Stimulated activated CD4-positive, alpha-beta T cell treated with anti-CD3 and anti-CD28 coated beads, Interleukin-15, amount 100 ng/mL, for 1 hour (primary cell): ENCODE measurements at places on chromosomes 3 and 15.

DNA sequence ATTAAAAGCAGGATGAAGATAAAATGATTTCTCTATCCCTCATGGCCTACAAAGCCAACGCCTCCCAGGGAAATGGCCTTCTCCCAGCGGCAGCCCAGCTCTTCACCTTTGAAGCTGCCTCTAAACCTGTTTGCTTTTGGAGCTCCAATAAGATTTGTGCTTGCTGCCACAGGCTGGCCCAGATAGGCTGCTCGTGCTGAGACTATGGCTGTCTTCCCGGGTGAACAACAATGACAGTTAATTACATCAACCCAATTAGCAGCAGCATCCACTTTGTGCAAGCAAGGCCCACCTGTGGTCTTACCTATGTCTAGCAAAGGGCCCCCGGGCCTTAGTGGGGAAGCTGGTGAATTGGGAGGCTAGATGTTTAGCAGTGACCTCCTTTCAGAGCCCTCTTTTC lies 179.6 kb downstream of the P3H2 start:
- no peak for DNase-seq

GRCh38 chr3:126051741-126052140 lies 32.2 kb downstream of the SLC41A3 start:
- no peak for DNase-seq

- no peak for DNase-seq
Measured at GRCh38 chr15:67021455-67021854, 43.9 kb upstream of the SMAD3 start.

DNA sequence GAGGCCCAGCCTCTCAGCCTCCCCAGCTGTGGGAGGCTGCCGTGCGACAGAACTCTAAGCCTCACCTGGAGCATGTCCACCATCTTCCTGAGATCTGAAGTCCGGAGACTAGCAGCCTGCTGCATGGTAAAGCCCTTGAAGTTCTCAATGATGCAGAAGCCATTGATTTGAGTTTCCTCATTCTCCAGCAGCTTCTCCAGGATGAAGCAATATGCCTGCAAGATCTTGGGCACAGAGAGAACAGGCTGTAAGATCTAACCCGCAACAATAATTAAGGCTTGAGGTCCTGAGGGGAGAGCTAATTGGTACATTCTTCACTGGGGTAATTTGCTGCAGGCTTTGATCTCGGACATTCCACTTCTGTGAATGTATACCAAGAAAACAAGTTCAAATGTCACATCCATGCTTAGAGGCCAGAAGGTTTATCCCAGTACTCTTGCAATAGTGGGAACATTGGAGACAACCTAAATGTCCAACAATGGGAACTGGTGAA lies 9.7 kb downstream of the RLBP1 start:
- DNase-seq, result no peak

DNA sequence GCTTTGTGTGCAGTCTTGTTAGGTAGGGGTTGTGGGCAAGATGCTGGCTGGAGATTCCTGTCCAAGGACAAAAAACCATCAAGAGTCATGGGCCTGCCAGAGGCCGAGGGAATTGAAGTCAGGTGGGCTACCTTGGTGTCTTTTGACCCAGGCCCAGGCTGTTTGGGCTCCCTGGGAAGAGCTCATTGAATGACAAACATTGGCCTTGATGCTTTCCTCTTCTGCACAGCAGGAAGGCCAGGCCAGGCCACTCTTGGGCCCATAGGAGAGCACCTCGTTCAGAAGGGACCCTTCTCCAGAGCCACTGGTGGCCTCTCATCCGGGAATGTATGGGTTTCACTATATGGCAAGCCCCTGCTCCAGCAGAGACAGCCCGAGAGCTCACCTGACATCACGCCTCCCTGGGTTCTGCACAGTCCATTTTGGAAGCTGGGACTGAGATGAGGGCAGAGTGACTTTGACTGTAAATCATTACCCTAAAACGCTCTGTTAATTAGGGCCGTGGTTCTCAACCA lies 169.1 kb downstream of the NSMCE3 start:
- DNase-seq, result no peak

DNA sequence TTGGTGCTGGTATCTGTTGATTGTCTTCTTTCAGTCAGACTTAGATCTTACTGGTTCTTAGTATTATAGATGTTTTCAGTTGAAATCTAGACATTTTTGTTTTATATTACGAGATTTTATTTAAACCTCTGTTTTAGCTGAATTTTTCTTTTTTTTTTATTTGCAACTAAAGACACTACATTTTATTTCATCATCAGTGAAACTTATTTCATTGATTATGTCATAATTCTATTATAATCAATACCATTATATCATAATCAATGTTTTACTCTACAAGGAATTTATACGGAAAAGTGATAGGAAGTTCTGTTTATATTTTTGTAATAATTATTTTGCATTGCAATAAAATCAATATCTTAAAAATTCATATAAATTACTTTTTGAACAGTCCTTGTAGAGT lies 477.4 kb upstream of the MDFIC2 start:
- no peak for DNase-seq

DNA sequence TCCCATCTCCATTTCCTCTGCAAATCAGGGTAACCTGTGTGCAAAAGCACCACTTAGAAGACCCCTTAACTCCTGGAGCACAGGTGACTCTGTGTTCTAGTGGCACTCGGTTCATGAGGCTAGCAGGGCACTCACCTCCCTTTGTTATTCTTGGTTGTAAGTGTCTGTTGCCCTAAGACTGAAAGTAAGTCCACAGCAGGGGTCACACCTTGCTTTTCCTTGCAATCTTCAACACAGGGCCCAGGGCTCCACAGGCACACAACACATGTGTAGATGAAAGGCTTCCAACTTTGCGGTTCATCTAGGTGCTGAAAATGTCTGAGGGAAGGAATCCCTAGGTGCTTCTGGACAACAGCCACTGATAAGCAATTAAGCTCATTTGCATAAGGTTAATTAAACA lies 2.9 kb downstream of the RNU6-1 start:
- no peak for DNase-seq

GRCh38 chr3:157529751-157530150 lies 26.5 kb upstream of the VEPH1 start:
- no peak for DNase-seq

- DNase-seq, result no peak
Measured at GRCh38 chr15:60993008-60993407, 236.1 kb downstream of the RORA start.

- DNase-seq, result no peak
Measured at GRCh38 chr3:172241405-172241804, 202.0 kb downstream of the FNDC3B start.

DNA sequence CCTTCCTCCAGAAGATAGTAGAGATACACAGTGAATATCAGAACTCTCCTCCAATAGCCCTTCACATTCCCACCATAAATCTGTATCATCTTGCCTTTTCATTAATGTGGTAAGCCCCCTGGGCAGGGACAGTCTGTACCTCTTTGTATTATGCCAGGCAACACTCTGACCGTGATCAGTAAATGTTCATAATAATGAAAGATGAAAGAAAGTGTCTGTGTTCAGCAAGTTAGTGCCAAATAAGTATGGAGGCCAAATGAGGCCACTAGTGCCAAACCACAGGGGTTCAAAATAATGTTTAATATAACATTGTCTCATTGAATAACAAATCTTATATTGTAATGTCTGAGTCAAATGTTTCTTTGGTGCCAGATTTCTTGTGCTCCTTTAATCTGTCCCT lies 104.3 kb downstream of the CMSS1 start:
- no peak for DNase-seq

- DNase-seq, result no peak
Measured at GRCh38 chr3:46325645-46326300, 28.1 kb upstream of the CCR2 start.

DNA sequence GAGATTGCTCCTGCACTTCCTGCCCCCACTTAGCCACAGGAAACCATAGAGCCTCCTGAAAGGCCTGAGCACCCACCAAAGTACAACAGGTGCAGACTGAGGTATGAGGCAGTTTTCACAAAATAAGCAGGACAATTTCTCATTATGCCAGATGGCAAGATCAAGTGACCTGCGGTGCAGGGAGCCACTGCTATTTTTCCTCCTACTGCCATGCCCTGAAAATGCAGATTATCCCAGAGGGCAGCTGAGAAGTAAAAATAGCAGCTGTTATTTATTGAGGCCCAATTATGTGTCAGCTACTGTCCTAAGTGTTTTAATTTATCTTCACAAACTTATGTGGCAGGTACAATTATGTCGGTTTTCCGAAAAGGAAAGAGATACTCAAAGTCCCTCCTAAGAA lies 209.5 kb upstream of the ST8SIA2 start:
- DNase-seq, result no peak

- no peak for DNase-seq
Measured at GRCh38 chr3:139519998-139520737, 19.4 kb downstream of the RBP1 start.
